ENCODE measurements at places on chromosomes 1 and 21. TPM values are rescaled to one million over a fixed set of nuclear protein-coding genes. Genes with fewer than 3 reads are reported as not detected.

DNA sequence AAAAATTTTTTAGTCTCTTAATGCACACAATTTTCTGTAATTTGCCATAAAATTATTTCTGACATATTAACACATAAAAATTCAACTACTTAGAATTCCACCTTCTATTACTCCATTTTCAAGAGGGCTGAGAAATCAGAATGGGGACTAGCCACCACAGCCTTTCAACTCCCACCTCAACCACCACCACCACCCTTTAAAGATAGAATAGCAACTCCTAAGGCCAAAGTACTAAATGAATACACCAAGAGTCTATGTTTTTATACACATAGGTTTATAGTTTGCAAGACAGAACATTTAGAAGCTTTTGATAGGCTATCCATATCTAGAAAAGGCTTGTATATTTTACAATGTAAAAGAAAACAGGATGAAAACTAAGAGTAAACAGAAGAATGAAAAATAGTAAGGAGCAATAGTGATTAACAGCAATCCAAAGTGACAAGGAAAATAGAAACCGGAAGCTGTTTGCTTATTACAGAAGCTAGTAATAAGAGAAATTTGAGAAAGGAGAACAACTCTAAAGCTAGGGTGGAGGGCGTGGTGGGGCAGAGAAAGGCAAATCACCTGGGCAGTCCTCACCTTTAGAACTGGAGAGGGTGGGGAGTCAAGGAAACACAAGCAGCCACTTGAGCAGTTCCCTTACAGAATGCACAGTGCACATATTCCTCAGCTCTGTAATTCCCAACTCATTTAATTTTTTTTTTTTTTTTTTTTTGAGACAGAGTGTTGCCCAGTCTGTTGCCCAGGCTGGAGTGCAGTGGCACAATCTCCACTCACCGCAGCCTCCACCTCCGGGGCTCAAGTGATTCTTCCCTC, 27.7 kb downstream of the EPS15 start:
- no peak for DNase-seq

- no peak for DNase-seq
Measured at GRCh38 chr1:243514927-243515326, 259.1 kb downstream of the SDCCAG8 start.

- no peak for DNase-seq
Measured at GRCh38 chr21:31222142-31222541, 121.9 kb downstream of the TIAM1 start.

DNA sequence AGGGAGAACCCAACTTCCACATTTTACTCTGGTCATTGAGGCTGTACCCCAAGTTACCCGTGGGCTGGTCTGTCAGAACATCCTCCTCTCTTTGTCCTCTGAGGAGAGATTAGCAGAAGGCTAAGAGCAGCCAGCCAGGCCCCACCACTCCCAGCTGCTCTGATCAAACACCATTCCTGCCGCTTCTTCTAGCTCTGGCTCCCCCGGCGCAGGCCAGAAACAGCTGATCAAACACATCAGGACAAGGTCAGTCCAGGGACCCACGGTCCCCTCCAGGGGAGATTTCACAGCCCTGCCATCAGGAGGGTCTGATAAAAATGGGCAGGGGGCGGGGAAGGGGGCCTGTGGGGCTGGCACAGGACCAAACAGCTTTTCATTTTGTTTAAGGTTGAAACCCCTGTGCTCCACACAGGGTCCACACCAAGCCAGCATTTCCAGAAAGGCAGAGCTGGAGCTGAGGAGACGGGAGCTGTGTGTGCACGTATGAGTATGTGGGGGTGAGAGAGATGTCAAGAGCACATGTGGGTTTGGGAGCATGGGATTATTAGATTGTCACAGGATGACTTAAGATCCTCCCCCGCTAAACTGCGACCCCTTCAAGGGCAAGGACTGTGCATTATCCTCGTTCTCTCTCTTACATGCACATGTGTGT, 29.9 kb upstream of the EPHA8 start:
- no peak for DNase-seq

NECAP2 gene
- 40.8 TPM for polyA plus RNA-seq
